Heart left ventricle (tissue), 16 donors: ENCODE measurements at places on chromosomes 16 and 17. TPM values are rescaled to one million over a fixed set of nuclear protein-coding genes. Genes with fewer than 3 reads are reported as not detected.

TM4SF5 gene
- total RNA-seq = not detected

GRCh38 chr16:66670691-66671388 is 25.7 kb downstream of the CMTM4 start:
- DNase-seq = no peak

TRAPPC1 gene
- total RNA-seq = 66.6 TPM

GRCh38 chr17:9038380-9038779 is 17.1 kb downstream of the NTN1 start:
- no peak for DNase-seq

GRCh38 chr17:9522074-9522473 is 53.5 kb downstream of the STX8 start:
- DNase-seq = no peak

- no peak for DNase-seq
These were observed 596.6 kb upstream of the CDH5 start for GRCh38 chr16:65769776-65770438.

- no peak for DNase-seq
These were observed 56.6 kb downstream of the ESRP2 start for GRCh38 chr16:68179196-68179795.

DNA sequence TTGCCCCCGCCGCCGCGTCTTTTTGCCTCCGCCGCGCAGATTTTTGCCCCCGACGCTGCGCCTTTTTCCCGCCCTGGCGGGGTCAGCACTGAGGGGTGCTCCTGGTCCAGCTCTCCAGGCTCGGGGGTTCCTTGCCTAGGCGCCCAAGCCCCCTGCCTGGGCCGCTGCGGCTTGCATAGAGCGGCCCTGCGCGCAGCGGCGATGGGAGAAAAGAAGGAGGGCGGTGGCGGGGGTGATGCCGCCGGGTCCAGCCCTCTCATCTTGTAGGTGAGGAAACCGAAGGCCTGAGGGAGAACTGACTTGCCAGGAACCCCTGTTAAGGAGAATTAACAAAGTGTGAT is 330.8 kb upstream of the WSB1 start:
- DNase-seq = no peak

NPTX1 gene
- 0.58 TPM for total RNA-seq

- no peak for DNase-seq
These were observed 193.5 kb upstream of the KIF2B start for GRCh38 chr17:53629188-53629587.

- DNase-seq = no peak
These were observed 185.9 kb downstream of the RGS9 start for GRCh38 chr17:65323049-65323448.

DNA sequence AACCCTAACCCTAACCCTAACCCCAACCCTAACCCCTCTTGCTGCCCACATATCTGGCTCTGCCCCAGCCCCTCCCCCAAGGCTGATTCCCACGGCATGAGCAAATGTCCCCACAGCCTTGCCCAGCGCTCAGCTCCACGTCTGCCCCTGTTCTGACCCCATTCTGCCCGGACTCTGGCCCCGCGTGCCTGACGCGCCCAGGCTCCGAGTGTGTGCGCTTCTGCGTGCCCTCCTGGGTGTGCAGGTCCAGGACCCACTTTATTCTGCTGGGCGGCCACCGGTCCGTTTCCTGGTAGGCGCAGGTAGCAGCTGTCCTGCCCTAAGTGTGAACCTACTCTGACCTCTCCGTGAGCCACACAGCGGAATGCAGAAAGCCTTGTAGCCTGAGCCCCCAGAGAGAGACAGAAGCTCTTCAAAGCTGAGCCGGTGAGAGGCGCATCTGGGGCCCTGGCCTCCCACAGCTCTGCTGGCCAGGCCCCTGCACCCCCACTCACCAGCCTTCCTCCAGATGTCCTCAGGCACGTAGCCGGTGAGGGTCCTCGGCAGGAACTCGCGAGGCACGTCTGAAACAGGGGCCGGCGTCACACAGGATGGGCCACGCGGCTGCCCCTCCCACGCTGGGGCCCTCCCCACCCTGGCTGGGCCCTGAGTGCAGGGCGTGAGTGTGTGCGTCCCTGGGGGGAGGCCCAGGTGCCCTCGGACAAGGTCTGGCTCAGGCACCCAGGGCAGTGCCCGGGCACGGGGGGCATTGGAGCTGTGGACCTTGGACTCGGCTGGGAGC is 14.0 kb upstream of the PABPN1L start:
- DNase-seq = no peak
